ENCODE measurements at places on chromosomes 5 and 9.

GRCh38 chr5:44885903-44886302 is 77.2 kb downstream of the MRPS30 start:
- no peak for DNase-seq

DNA sequence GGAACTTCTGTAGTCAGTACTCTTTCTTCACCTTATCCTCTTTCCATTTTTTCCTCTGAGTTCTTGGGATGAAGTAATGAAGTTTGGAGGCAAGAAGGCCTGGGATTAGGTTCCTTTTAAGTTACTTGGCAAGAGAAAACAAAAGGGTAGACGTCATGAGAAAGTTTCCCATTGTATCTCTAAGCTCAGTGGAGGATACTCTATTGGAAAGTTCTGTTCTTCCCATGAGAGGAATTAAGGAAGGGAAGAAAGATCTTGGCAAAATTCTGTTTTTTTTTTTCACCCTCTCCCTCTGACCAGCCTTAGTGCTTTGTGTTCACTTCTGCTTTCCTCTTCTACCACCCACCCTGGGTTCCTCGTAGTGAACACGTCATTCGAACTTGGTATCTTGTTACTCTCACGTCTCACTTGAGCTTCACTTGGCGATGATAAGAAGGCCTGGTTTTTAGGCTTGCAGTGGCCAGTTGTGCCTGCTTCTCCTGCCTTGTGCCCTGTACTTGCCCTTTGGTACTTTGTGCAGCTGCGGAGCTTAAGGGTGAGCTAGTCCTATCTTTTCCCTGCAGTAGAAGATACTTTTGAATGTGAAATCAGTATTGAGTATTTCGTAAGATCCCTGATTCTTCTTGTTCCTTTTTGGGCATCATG is 67.0 kb downstream of the ARHGAP26 start:
- DNase-seq: no peak

DNA sequence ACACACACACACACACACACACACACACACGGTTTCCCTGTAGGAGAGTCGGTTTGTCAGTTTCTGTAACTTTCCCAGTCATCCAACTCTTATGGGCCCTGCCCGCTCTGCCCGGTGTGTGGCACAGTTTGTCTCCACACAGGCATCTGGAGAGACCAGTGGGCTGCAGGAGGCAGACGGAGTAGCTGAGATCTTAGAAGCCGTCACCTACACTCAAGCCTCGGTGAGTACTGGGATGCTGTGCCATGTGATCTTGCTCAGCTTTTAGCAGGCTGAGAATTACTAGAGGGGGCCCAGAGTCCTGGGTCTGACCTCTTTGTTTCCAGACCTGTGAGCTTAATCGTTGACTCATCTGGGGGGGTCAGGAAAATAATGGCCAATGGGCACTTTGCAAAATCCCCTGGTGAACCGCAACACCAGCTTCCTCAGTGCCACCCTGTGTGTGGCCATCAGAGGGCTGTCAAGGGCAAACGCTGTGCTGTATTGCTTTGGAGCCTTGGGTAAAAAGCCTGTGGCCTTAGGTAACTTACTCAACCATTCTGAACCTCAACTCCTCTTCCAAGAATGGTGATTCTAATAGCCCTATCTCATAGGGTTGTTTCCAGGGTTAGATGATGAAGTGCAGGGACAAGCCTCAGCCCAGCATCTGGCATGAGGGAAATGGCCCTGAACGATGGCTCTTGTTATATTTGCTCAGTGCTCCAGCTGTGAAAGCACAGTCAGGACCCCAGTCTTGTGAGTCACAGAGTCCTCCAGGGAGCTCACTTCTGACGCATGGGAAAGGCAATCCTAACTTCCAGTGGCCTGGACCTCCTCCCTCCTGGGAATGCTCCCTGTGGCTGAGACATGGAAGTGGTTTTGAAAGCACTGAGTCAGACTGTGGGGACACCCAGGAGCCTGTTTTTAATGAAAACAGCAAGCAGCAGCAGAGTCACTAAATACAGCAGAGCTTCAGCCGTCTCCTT is 45.6 kb downstream of the COL15A1 start:
- DNase-seq: no peak

DNA sequence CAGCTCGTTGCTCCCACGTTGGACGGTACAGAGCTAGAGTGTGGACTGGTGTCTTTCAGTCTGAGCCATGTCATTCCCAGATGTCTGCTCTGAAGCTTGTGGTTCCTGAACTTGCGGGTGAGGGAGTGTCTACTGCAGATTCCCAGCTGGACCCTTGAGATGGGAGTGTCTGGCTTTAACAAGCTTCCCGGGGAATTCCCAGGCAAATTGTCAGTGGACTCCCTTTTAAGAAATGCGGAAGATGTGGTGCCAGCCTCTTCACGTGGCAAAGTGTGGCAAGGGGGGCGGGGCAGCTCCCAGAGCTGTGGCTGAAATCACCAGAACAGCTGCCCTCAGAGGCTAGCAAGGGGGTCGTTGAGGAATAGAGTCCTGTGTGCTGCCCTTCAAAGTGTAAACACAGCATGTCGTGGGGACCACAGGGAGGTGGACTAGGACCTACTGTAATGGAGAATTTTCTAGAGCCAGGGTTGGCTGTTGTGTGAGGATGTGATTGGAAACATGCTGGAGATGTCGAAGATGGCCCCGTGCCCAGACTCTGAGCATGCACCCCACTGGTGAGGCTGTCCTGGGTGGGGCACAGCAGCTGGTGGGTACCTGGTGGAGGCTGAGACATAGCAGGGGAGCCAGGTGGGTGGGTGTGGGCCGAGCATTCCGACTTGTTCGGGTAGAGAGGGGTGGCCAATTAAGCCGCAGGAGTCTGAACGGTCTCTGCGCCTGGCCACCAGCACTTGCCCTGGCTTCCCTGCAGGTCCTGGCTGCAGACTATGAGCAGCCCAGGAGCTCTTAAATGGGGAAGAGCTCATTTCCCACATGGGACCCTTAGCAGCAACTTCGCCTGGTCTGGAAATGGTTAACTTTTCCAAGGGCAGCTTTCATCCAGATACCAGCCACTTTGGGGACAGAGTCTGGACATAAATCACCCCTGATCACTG is 37.4 kb downstream of the PRRX2 start:
- no peak for DNase-seq

GRCh38 chr5:172716796-172717313 is 54.1 kb downstream of the DUSP1 start:
- peak; percentile 64 for DNase-seq

GRCh38 chr5:32143617-32144377 is 30.3 kb downstream of the GOLPH3 start:
- DNase-seq: no peak

DNA sequence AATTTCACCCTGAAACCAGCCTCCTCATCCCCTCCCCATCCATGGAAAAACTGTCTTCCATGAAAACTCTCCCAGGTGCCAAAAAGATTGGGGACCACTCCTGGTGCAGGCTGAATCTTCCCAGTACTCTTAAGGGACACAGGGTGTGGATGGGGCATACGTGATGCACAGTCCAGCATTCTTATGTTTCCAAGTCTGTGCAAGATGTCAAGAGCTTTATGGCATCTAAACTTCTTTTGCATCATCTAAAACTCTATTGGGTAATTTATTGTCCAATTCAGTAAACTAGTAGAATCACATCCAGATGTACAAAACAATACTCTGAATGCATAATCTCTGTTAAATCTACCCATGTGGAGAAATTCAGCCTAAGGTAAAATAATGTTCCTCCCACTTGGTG is 9.3 kb upstream of the FGD3 start:
- no peak for DNase-seq

DNA sequence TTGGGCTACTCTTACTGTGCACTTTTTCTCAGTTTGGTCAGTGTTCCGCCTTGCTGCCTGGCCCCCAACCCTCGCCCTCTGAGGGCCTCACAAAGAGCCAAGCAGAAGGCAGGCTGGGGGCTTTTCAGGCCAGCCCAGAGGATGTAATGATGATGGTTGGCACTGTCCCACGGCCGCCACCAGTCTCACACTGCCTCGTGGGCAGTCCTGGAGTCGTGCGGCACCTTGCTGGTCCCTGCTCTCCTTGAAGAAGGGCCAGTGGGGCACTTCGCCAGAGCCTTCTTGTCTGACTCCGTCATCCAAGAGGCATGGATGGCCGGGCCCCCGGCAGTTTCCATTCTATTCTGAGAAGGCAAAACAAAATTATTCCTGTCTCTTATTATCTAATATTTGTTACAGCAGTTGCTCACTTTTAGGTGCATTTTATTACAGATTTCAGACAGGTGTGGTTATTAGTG is 21.0 kb downstream of the TENT4A start:
- no peak for DNase-seq

- DNase-seq: no peak
Measured at GRCh38 chr9:101440714-101441230, 5.2 kb upstream of the ALDOB start.

- DNase-seq: no peak
Measured at GRCh38 chr5:34447424-34447823, 208.7 kb upstream of the RAI14 start.

DNA sequence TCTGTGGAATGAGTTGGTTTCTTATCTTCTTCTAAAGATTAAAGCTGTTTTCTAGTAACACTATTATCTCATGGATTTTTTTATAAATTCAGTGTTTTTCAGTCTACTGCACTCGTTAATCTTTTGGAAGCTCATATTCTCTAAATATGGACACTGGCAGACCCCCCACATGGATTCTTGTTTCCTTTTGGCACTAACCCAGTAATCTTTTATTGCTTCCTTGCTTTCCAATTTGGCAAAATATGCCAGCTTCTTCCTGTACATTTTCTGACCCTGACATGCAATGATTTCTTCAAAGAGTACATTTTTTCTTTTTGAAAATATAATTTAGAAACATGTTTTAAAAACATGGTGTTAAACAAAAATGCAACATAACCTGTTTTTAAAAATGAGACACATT is 474.2 kb upstream of the FTMT start:
- DNase-seq: no peak

- no peak for DNase-seq
Measured at GRCh38 chr9:20255052-20255451, 367.2 kb downstream of the MLLT3 start.

DNA sequence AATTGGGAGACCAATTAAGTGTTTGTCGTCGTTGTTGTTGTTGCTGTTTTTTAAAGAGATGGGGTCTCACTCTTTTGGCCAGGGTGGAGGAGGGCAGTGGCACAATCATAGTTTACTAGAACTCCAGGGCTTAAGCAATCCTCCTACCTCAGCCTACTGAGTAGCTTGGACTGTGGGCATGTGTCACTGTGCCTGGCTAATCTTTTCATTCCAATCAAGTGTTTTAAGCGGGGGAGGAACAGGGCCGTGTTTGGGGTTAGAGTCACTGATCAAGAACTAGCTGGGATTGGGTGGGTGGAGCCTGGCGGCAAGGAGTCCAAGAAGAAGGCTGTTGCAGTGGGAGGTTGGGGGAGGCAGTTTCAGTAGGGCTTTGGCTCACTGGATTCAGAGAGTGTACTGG is 13.8 kb downstream of the SNX30 start:
- no peak for DNase-seq

GRCh38 chr9:104944356-104944755 is 16.4 kb upstream of the ABCA1 start:
- no peak for DNase-seq

DNA sequence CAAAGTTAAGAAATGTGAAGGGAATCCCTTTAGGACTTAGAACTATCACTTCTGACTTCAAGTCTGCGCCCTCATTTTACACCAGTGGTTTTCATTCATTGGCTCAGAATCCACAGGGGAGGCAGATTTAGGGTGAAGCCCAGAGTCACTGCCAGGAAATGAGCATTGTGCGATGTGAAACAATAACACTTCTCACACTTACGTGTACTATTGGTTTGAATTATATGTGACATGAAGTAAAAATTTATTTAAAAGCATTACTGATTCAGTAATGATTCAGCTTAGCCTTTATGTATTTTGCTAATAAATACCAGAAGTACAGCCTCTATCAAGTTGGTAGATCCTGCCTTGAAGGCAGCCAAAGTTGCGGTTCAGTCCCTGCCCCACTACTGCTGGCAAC is 98.6 kb downstream of the PAM start:
- no peak for DNase-seq

DNA sequence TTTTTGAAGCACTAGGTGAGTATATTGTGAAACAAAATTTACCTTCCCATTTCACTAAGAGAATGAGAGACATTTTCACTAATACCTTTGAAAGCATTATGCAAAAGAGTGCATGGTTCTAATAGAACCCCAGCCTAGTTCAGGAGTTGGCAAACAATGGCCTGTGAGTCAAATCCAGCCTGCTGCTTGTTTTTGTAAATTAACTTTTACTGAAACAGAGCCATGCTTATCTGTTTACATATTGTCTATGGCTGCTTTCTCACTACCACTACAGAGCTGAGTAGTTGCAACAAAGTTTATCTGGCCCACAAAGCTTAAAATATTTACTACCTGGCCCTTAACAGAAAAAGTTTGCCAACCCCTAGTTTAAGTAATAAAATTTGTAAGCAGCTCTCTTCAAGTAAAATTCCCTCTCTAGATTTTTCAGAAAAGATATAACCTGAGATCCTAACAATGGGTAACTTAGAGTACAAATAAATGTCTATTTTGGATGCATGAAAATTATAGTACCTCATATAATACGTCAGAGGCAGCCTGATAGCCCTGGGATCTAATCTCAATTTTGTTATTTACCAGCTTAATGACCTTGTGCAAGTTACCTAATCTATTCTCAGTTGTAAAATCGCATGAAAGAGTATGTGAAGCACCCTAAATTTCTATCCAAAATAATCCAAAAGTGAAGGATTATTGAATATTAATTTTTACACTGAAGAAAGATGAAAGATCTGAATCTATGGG is 50.7 kb upstream of the ARL15 start:
- no peak for DNase-seq

DNA sequence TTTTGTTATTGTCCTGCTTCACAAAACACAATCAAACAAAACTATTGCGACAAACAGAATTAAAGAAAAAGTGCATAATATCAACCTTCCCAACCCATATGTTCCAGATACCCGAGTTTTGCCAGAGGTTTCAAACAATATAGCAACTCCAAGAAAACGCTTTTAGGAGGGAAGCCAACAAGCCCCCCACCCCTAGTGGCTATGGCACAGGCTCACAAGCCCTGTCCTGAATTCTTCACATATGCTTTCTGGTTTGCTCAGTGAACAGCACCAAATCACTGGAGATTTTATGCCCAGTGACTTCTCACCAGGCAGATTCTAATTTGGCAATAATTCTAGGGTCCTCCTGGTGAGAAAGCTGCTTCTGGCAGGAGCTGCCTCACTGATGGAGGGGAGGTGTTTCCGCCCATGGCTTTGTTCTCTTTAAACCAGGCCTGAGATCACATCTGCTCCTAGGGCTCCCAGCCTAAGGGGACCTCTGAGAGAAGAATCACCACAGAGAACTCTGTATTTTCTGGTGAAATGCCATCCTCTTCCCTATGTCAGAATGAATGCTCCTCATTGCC is 1982.4 kb downstream of the EFNA5 start:
- no peak for DNase-seq

DNA sequence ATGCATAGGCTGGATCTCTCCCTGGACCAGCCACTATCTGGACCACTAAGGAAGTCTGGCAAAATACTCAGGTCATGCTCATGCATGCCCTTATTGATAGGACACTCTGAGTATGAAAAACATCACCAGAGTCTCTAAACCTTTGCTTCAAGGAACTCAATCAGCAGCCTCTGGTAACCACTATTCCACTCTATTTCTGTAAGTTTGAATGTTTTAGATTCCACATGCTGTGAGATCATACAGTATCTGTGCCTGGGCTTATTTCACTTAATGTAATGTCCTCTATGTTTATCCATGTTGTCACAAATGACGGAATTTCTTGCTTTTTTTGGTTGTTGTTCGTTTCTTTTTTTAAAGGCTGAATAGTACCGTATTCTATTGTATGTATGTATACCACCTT is 68.3 kb downstream of the TARS1 start:
- DNase-seq: no peak

GRCh38 chr5:21807953-21808352 is 1045.2 kb downstream of the CDH12 start:
- no peak for DNase-seq

GRCh38 chr5:112886975-112887374 is 25.9 kb downstream of the SRP19 start:
- DNase-seq: no peak

All from T-helper 2 cell treated with Interferon-gamma antibody and Interleukin-4, amounts not matched to agents 5 μg/mL and 100 μg/mL, for 36 hours (primary cell).